ENCODE measurements at places on chromosomes 6 and 20.

DNA sequence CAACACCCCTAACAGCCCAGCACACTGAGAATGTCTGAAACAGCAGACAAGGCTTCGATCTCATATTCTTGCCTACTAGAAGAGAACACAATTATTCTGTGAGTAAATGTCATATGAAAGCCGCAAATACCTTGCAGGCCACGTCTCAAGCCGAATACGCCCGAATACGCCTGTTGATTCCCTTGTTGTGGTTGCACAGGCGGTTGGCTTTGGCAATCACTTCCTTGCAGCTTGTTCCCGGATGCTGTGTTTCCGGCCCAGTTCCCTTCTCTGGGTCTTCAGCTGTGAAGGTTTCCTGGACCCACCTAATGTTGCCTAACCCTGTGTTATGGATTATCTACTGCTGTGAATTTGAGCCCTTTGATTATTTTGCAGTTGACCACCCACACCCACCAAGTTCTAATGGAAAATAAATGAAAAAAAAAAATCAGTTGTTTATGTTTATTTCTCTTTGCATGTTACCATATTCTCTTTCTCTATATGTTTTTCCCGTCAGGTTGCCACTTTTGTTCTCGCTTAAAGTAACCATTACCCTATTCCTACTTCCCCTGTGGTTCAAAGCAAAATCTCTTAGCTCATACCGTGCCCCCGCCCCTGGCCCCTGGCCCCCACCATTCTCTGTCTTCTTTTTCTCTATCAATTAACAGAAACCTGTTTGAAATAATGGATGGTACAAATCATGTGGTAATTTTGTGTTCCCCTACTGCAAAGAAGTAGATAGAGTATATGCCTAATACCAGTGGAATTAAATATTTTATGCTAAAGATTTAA lies 172.4 kb downstream of the ADGB start:
- DNase-seq: no peak

- no peak for DNase-seq
Observed at GRCh38 chr6:13413466-13413862, 73.9 kb downstream of the GFOD1 start.

DNA sequence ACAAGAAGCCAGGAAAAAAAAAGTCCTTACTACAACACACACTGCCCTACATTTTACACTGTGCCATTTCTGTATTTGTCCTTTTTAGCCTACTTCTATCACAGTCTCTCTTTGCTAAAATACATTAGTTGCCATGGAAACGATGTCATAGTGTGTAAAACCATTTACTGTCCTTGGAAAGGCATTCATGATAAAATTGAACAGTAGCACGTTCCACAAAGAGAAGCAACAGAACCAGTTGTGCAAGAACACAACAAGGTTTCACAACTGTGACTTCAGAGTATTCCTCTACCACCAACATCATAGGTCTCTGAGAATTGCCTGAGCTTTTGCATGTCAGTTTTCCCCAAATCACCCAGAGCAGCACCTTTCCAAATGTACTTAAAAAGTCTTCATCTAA lies 20.5 kb downstream of the FYN start:
- DNase-seq: no peak

DNA sequence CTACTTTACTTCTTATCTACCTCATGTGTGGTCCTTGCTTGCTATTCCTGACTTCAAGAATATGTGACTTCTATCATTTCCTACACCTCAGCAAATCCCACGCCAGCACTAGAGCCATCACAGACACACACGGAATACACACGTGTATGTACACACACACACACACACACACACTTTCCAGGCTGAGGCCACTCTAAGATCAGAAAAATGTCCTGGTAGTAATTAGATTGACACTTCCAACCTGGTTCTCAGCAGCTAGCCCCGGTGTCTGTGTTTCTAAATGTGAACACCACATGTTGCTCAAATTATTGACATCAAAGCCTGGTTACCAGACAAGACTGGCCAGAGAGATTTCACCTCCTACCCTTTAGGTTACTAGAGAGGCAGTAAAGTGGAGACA lies 54.1 kb upstream of the SASH1 start:
- DNase-seq: no peak

DNA sequence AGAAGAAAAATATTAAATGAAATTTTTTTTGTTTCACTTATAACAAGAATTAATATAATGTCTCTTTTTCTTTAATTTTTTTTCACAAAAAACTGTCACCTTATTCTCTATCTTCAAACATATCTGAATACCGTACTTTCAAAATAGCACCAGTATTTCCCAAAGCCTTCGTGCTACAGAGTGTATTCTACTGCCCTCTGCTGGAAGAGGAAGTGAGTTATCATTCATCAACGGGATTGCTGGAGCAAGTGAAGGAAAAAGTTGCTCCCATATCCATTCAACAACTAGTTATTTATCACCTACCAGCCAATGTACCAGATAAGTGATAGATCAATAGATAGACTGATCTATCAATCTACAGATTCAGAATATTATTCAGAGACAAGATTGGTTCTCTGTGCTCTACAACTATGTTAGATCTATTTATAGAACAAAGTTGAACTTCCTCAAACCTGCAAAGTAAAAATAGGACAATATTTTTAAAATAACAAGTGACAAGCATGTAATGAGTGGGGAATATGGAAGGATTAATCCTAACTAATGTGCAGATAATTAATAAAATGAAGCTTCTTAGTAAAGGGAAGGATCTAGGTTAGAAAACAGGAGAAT lies 26.7 kb upstream of the TFAP2B start:
- no peak for DNase-seq

- no peak for DNase-seq
Observed at GRCh38 chr6:109465772-109466171, 10.2 kb upstream of the MICAL1 start.

DNA sequence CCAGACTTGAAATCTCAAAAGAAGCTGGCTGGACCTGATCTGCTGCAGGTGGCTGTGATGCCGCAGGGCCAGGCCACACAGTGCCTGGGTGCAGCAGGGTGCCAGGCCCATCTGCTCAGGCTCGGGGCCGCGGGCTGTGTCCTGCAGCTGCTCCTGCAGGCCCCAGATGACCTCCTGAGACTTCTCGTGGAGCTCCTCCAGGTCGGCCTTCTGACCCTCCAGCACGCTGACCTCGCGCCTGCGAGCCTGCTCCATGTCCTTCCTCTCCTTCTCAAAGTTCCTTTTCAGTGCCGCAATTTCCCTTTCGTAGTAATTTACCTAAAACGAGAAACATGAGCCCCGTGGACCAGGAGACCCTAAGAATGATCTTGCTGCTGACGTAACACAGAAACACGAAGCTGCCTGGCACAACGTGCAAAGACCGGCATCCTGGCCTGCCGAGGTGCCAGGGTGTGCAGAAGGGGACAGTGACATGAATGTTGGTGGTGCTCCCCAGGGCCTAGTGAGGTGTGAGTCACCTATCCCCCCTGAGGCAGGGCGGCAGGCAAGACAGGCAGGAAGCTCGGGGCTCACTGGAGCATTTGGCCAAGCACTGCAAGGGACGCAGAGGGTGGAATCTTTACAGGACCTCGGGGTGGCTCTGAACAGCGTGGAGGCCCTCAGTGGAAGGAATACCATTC lies 71.6 kb downstream of the GINS1 start:
- no peak for DNase-seq

DNA sequence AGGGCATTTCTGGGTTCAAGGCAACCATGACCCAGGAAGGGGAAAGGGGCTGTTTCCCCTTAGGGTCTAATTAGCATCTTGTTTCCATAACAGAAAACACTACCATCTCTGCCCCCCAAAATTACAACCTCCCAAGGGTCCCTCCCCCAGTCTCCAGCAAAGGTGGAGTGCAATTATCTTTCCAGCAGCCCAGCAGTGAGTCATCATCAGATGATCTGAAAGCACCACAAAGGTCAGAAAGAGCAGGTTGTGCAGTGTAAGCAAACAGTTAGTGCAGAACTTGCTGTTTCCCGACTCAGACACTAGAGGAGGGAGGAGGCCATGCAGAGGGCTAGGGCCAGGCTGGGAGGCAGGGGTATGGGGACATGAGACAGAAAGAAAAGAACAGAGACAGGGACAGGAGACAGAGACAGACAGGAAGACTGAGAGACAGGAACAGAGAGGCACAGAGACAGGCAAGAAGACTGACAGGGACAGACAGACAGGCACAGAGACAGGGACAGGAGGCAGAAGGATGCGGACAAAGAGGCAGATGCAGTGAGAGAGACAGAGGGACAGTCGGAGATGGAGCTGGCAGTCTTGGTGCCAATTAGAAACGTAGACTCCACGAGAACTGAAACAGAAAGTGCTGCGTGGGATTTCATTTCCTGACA lies 62.5 kb downstream of the PYGB start:
- DNase-seq: peak; percentile 51

DNA sequence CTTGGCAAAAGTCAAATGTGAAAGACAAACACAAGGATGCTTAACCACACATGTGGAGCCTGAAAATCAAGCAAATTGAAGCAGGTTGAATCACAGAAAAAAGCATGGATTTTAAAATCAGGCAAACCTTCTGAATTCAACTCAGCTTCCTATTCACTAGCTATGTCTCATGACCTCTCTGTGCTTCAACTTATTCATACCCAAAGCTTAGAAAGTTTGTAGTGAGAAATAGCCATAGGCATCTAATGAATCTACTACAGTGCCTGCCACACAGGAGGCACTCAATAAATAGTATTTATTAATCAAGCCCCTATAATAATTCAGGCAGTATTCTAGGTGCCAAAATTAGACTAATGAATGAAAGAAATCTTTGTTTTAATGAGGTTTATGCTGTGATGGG lies 112.2 kb upstream of the TNFAIP3 start:
- no peak for DNase-seq

GRCh38 chr6:137264311-137265075 lies 45.3 kb upstream of the IFNGR1 start:
- DNase-seq: no peak

GRCh38 chr6:14619419-14619781 lies 501.8 kb downstream of the CD83 start:
- DNase-seq: no peak

DNA sequence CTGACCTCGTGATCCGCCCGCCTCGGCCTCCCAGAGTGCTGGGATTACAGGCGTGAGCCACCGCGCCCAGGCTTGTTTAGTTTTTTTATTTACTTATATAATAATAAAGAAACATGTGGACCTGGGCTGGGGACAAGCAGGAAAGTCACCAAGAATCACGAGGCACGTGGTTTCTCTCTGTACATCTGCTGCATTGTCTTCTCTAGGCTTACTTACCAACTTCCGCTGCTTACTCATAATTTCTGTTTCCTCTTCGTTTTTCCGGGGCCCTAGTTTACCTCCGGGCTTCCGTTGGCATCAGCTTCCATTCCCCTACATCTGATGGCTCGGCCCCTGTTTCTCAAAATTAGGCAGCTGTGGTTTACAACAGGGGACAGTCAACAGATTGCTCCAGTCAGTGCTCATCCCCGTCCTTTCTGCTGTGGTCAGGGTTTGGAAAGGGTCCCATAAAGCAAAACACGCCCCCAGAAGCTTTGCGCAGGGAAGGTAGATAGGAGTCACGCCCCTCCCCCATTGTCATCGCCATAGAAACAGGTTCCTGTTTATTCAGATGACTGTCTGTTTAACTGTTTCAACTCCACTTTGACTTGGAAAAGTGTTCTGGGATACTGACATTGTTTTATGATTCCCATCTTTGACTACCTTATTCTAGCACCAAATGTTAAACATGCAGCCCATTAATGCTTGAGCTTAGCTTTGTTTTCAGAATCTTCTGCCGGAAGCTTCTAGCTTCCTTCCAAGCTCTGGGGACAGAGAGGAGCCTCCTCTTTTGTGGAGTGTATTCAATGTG lies 31.9 kb upstream of the TXLNB start:
- DNase-seq: peak; percentile 81

GRCh38 chr6:89642956-89643355 lies 4.4 kb upstream of the LYRM2 start:
- no peak for DNase-seq

- DNase-seq: no peak
Observed at GRCh38 chr6:149962461-149963211, 1.1 kb upstream of the ULBP1 start.

GRCh38 chr6:5869261-5869660 lies 137.5 kb downstream of the NRN1 start:
- DNase-seq: no peak

GRCh38 chr20:24744747-24745146 lies 204.3 kb upstream of the CST7 start:
- DNase-seq: no peak

DNA sequence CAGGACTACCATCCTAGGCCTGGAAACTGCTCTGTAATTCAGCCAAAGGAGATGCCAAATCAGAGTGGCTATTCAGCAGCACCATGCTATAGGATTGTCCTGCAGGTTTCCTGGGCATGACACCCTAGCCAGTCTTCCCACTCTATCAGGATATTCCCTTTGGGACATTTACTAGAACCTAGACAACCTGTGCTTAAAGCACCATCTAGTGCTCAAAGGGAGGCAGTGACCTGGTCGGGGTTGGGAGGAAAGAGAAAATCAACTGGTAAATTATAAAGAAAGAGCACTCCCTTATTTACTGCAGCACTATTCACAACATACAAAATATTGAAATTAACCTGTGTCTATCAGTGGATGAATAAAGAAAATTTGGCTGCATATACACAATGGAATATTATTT lies 67.2 kb upstream of the SMLR1 start:
- DNase-seq: no peak

DNA sequence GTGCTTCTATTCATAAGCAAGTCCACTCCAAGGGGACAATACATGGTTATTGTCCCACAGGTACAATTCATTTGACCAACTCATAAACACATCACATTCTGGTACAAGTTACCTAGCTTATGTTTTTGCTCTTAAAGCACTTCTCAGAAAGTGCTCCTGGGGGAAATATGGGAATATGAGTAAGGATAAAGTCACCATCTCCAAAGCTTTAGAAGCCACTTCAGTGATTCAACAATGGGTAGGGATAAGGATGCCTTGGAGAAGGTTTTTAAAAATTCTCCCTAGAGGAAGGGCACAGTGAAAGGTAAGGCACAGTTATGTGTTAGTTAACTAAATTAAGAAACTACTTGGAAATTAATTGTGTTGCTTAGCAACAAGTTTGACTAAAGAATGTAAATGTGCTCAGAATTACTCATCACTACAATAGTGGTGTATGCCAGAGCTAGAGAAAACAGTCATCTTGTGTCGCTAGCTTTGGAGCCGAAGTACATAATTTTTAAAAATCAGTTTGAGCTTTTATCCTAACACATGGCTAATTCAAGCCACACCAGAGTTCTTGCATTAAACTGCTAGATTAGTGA lies 39.5 kb upstream of the LAMP5 start:
- no peak for DNase-seq

GRCh38 chr20:42572320-42573016 lies 617.2 kb downstream of the PTPRT start:
- no peak for DNase-seq

GRCh38 chr20:2314759-2315439 lies 19.1 kb downstream of the TGM3 start:
- DNase-seq: no peak

- DNase-seq: no peak
Observed at GRCh38 chr20:58222446-58222845, 6.0 kb downstream of the ANKRD60 start.

DNA sequence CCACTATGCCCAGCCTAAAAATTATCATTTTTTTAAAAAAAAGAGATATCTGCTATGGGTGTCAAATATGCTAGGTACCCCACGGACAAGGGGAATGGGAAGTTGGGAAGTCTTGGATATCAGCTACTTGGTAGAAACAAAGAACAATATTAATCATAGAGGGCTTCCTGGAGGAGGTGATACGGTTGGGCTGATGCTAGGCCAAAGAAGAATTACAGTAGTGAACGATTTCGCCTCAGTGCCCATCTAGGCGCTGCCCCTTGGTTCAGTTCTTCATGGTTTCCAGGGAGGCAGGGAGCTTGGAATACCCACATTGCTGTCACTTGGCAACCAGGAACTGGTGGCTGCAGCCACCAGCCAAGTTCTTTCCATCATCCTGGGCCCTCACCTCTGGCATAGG lies 5.5 kb upstream of the PSMF1 start:
- no peak for DNase-seq

Measured in stimulated activated CD8-positive, alpha-beta memory T cell treated with anti-CD3 and anti-CD28 coated beads, Interleukin-7, amount 100 ng/mL, for 48 hours (primary cell).